Omental fat pad (tissue), 4 donors: ENCODE measurements at places on chromosomes 7 and 10. TPM values are rescaled to one million over a fixed set of nuclear protein-coding genes. Genes with fewer than 3 reads are reported as not detected.

COL28A1 gene
- 0.84 TPM for total RNA-seq

C10orf143 gene
- total RNA-seq = 2.6 TPM

FAM25A gene
- total RNA-seq = not detected

NACAD gene
- total RNA-seq = 3.2 TPM

KLF14 gene
- 0.72 TPM for total RNA-seq

TAC1 gene
- total RNA-seq = 1.4 TPM

SLC26A5 gene
- total RNA-seq = not detected

MICU1 gene
- total RNA-seq = 34.4 TPM

OPALIN gene
- total RNA-seq = not detected

RNF133 gene
- total RNA-seq = 1.7 TPM

OPN4 gene
- total RNA-seq = not detected

MMD2 gene
- total RNA-seq = not detected

SSBP1 gene
- total RNA-seq = 104 TPM

PGAM2 gene
- total RNA-seq = not detected

DNA sequence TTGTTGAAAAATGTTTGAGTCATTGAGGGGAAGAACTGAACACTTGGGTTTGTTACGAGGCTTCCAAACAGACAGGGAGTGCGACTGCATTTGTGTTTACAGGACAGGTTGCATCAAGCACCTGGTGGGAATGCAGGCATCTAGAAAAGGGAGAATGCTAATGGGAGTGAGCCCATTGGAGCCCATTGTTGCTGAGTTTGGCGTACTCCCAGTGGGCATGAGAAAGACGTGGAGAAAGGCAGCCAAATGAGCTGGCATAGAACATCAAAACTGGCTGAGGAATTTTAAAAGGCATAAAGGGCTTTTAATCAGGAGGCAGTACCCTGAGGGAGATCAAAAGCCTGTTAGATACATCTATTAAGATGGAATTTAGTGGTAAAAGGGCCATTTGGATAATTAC, 171.6 kb upstream of the NPSR1 start:
- DNase-seq = no peak

GRCh38 chr10:89296220-89296648, 5.6 kb upstream of the IFIT2 start:
- DNase-seq = no peak

- no peak for DNase-seq
Observed at GRCh38 chr7:22113041-22113440, 167.3 kb upstream of the CDCA7L start.

DNA sequence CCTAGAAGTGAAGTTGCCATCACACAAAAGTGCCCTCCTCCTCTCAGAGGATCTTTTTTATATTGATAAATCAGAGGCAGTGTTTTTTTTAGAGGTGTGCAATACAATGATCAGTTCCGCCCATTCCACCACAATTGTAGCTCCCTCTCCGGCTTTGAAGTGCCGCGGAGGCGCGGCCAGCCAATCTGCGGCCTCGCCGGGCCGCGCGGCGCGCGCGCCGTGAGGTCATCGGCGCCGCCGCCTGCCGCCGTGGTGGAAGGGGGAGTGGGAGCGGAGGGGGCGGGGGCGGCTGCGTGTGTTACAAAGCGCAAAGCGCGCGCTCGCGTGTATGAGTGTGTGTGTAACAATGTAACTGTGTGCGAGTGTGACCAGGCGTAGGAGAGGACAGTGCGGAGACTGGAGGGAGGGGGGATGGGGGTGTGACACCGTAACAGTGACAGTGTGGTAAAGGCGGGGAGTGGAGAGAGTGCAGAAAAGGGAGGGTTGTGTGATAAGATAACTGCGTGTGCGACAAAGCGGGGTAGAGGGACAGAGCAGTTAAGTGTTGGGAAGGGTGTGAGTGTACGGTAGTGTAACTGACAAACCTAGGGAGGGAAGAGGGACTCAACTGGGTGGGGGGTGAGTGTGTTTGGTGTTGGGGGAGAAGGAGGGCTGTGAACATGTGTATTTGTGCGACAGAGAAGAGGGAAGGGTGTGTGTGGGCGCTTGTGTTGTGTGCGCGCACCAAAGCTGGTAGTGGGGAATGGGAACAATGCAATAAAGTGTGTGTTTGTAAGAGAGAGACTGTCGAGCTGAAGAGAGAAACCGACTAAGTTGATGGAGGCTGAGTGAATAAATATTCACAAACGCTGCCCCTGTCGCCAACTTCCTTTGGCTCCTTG, at the start of gene SP8:
Gene SP8, minus strand, starts transcription at position 108 of the 881 bp plus-strand sequence. Its CDS starts 88 bp downstream, at position 20.
- DNase-seq = no peak

DNA sequence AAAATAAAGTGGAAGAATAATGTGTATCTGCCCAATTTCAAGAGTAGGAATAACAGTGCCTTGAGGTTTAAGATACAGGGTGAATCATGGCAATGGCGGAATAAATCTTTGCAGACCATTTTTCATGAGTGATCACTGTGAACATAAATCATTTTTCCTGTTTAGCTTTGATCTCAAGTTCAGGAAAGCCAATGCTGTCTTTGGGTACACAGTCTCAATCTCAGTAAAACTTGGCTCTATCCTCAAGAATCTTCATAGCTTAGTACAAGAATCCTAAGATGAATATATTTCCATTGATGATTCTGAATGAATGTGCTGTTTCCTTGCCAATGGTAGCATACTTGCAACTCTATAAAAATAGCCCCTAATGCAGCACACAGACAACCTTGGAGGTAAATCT, 6.8 kb downstream of the NAMPT start:
- no peak for DNase-seq

DNA sequence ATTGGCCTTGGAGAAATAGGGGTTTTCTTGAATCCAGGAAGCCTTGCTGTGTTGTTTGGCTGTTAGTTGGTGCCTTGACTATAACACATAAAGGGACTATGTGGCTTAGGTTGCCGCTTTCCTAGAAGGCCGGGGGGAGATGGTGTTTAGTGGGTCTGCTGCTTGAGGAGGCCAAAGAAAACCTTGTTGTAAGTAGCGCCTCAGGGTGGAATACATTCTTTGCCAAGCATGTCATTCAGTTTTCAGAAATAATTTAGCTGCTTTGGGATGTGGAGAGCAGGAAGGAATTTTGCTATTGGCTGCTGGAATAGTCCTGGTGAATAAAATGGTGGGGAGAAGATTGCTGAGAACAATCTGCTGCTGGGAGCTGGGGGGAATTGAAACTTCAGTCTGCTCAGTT, 132.9 kb upstream of the WNT16 start:
- no peak for DNase-seq

DNA sequence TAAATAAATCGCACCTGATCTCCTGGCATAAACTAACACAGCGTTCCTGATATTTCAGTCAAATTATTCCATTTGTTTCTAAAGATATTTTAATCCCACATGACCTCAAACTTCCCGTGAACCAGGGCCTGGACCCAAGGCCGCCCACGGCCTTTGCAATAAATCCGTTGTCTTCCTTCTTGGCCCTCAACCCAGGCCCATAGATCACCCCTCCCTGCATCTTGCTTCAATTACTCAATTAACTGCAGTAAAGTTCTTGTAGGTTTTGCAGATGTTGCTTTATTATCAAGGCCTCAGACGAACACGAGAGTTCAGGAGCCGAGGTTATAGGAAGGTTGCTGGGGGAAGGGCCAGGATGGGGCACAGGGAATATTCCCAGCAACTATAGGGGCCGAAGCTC, 249.4 kb downstream of the RAB11FIP2 start:
- DNase-seq = no peak

- DNase-seq = no peak
Observed at GRCh38 chr10:84539216-84539615, 210.8 kb downstream of the CCSER2 start.

DNA sequence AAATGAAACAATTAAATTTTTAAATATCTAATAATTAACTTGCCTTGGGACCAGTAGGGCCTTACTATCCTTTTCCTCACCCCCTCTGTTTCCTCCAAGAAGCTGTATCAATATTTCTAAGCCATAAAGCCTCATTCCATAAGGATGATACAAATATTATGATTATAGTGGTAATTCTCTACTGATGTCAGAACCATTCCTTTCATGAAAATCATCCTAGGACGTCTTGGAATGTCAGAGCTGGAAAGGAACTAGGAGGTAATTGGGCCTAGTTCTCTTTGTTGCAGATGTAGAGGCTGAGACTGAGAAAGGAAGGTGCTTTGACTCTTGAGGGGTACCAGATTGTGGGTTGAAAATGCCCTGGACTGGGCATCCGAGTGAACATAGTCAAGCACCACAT, 766.7 kb upstream of the GHITM start:
- no peak for DNase-seq

- no peak for DNase-seq
Observed at GRCh38 chr7:96558530-96558929, 151.1 kb downstream of the SEM1 start.

DNA sequence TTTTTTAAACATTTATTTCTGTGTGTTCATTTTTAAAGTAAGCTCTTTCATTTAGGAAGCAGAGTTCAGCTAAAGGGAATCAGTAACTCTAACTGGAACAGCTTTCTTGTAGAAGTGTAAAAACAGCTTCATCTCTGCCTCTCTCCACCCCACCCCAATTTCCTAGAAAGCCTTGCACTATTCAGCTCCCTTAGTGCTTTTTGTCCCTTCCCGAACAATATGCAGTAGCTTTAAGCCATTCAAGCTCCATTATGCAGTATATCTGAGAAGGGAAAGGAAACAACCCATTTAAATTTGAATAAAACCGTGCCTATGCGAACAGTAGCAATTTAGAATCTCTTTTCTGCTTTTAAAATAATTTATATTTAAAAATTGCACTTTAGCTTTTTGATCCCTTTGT, 134.5 kb downstream of the TRIL start:
- DNase-seq = no peak

GRCh38 chr7:148773334-148773733, 74.6 kb downstream of the CUL1 start:
- DNase-seq = no peak

- no peak for DNase-seq
Observed at GRCh38 chr10:5561704-5562645, 37.2 kb downstream of the CALML3 start.

GRCh38 chr10:119723624-119724023, 2.2 kb upstream of the INPP5F start:
- no peak for DNase-seq

DNA sequence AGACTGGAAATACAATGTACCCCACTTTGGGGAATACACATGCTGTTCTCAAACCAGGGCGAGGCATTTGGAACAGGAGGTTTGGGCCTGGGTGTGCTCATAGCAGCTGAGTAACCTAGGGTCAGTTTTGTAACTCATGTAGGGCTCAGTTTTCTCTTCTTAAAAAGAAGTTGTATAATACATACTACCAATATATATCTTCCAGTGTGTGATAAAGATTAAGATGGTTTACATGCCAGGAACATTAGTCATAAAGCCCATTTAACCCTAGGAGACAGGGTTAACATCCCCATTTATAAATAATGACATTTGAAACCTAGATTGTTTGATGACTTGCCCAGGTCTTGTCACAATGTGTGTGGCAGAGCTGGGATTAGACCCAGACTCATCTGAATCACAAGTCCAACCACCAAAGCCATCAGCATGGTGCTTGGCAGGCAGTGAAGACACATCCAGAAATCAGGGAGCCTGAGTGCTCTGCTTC, 6.0 kb downstream of the AKR1B10 start:
- DNase-seq = no peak

DNA sequence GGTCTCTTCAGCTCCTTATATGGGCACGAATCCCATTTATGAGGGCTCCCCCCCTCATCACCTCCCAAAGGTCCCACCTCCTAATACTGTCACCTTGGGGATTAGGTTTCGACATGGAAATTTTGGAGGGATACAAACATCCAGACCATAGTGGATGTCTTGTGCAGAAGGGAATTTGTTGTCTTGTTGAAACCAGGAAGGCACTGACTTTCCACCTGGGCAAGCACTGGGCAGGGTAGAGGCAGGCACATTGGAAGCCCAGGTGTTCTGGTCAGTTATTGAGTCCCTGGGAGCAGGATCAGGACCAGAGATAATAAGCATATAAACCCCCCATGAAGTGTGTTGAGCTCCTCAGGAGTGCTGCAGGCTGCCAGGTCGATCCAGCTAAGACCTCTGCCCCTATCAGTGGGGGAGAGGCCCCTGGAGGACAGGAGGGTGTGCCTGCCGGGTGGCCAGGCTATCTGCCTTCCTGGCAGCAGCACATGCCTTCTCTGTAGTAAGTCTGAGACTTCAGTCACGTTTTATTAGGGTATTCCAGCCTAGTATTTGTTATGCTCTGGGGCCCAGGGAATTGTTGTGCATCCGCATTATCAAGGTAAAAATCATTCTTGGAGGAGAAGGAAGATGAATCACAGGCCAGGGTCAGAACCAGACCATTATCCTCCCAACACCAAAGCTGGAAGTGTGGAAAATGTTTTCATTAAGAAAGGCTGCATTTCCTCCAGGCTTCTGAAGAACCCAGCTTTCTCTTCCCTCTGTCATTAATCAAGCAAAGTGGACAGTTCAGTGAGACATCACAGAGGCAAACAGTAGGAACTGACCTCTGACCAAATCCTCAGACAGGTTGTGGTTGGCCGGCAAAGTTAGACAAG, 503.1 kb downstream of the GRID1 start:
- DNase-seq = no peak

GRCh38 chr7:140650367-140650766, 9.8 kb upstream of the DENND2A start:
- DNase-seq = no peak

DNA sequence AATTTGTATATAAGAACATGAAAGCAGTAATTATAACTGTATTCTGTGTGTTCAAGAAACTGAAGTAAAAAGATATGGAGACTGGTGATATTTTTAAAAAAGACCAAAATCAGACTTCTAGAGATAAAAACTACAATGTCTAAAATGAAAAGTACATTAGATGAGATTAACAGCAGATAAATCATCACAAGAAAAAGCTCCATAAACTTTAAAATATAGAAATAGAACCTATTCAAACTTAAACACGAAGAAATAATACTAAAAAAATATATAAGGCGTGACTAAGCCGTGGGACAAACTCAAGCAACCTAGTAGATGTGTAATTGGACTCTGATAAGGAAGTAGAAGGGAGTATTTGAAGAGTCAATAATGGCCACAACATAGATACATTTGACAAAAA, 189.1 kb upstream of the ZMIZ1 start:
- DNase-seq = no peak

DNA sequence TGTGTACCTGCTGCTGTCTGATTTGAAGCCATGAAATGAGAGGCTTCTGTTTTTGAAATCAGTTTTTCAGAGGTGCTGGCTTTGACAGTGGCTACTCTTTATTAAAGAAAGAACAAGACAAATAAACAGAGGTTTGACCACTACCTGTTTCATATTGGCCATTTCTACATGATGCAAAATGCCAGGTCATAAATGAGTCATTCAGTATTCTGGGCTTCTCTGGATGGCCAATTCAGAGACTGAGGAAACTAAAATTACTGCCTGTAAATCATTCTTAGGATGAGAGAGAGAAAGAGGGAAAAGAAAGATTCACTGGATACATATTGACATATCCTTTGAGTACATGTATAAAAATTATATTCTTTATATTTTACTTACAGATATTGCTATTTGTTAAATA, 303.3 kb upstream of the ETV1 start:
- no peak for DNase-seq

- no peak for DNase-seq
Observed at GRCh38 chr7:2952316-2952715, 91.4 kb downstream of the CARD11 start.
